ENCODE measurements at places on chromosomes 11 and 22. TPM values are rescaled to one million over a fixed set of nuclear protein-coding genes. Genes with fewer than 3 reads are reported as not detected.

DNA sequence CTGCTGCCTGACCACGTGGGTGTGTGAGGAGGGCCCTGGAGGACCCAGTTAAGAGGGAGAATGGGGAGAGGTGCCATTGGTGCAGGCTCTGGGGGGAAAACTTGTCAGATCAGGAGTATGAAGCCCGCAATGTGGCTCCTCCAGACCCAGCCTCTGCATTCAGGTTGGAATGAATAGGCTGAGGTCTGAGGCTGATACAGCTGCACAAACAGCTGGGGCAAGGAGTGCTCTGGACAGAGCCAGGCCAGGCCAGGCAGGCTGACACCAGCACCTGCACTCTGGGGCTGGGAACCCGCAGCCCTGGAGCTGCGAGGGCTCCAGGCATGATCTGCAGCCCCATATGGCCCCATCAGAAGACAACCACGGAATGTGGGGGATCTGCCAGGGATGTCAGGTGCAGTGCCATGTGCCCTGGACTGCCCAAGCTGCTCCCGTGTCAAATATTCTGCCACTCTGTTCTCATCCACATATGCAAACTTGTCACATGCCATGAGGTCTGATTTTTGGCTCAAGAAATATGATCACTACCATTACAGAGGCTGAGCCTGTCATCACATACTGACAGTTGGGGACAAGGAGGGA is 27.2 kb upstream of the KCNJ11 start:
- DNase-seq: peak; percentile 65

DNA sequence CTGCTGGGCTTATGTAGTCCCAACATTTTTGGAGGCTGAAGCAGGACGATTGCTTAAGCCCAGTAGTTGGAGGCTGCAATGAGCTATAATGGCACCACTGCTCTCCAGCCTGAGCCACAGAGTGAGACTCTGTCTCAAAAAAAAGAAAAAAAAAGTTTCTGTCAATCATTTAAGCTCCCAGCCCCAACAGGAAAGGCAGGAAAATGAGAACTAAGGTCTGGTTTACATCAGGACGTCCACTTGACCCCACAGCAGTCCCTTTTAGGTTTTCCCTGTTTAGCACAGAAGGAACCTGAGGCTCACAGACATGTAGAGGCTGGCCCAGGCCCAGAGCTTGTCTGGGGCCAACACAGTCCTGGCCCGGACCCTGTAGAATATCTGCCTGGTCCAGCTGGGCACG is 9.2 kb upstream of the TTLL1 start:
- DNase-seq: no peak

DNA sequence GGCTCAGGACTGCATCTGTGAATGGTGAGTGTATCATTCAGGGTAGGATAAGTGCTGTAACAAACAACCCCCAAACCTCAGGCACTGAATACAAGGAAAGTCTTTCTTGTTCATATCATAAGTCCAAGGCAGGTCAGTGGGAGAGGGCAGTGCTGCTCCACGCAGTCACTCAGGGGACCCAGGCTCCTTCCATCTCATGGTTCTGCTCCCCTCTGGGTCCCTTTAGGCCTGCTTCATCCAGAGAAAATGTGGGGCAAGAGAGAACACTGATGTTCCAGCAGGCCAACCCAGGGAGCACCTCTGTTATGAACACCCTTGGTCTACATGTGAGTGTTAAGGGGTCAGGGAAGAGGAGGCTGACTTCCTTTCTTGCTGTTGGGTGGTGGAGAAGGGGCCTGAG is 187.8 kb downstream of the CHST1 start:
- DNase-seq: no peak

GRCh38 chr11:75439026-75439425 is 6.0 kb upstream of the KLHL35 start:
- no peak for DNase-seq

- no peak for DNase-seq
These were observed 17.3 kb downstream of the EPS8L2 start for GRCh38 chr11:723120-723883.

- no peak for DNase-seq
These were observed 3.8 kb upstream of the QSER1 start for GRCh38 chr11:32888805-32889204.

DNA sequence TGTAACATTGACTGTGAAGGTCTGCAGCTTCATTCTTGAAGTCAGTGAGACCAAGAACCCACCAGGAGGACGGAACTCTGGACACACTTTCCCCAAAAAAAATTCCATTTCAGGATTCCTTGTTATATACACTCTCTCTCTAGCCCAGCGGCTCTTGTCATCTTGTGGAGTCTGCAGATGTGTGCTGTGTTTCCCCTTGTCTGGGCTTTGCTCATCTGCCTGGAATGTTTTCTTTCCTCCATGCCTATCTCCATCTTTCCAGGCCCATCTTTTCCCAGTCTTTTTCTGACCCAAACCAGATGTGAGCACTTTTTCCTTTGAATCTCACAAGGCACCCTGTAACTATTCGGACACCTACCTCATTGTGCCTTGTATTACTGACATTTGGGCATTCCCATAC is 5.1 kb upstream of the DRG1 start:
- no peak for DNase-seq

GRCh38 chr11:25602149-25602548 is 729.8 kb upstream of the ANO3 start:
- DNase-seq: no peak

DNA sequence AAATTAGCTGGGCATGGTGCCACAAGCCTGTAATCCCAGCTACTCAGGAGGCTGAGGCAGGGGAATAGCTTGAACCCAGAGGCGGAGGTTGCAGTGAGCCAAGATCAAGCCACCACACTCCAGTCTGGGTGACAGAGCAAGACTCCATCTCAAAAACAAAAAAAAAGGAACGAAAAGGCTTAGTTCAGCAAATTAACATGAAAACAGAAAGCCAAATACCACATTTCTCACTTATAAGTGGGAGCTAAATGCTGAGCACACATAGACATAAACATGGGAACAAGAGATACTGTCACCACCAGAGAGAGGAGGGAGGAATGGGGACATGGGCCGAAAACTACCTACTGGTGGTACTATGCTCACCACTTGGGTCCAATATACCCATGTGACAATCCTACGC is 38.6 kb downstream of the SCGB1A1 start:
- DNase-seq: no peak

DNA sequence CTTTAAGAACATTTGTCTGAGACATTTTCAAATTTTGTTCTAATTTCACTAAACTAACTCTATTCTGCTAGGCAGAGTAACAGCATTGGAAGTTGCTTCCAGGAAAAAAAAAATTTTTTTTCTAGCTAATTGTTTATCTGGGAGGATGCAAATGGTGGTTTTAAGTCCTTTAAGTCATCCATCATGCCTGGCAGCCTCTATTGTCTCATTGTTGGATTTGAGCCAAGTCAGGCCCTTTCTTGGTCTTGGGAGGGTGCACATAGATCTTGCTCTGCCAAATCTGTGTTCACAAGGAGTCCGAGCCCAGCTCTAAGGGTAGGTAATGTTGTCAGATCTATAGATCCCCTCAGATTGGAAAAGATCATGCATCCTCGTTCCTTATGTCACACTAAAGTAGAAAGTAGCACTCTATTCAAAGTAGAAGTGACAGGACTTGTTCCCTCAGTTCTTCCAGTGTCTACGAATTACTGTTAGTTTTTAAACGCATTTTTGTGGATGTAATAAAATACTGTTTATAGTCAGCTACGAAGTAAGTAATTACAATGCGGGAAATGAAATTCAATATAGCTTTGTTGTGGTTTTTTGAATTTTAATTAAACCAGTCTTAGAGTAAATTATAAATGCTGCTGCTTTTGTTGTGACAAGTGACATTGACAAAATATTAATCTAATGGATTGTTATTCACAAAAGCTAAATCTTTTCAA is 166.0 kb upstream of the RASSF10 start:
- DNase-seq: no peak

DNA sequence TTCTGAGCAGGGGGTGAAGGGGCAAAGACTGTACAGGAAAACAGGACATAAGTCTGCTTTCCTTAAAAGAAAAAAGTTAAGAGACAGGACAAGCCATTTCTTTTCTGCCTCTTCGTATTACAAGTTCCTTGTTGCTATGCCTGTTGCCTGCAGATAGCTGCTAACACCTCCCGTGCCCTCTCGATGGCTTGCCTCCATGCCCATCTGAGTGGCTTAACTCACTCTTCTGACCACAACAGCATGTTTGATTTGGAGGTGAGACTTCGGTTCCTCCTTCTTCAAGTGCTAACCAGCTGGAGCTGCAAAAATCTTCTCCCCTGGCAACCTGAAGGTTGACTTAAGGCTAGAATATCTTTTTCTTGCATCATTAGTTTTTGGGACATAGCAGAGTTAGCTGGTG is 103.1 kb downstream of the PRR5L start:
- no peak for DNase-seq

GRCh38 chr22:33883561-33883960 is 36.7 kb downstream of the LARGE1 start:
- no peak for DNase-seq

DNA sequence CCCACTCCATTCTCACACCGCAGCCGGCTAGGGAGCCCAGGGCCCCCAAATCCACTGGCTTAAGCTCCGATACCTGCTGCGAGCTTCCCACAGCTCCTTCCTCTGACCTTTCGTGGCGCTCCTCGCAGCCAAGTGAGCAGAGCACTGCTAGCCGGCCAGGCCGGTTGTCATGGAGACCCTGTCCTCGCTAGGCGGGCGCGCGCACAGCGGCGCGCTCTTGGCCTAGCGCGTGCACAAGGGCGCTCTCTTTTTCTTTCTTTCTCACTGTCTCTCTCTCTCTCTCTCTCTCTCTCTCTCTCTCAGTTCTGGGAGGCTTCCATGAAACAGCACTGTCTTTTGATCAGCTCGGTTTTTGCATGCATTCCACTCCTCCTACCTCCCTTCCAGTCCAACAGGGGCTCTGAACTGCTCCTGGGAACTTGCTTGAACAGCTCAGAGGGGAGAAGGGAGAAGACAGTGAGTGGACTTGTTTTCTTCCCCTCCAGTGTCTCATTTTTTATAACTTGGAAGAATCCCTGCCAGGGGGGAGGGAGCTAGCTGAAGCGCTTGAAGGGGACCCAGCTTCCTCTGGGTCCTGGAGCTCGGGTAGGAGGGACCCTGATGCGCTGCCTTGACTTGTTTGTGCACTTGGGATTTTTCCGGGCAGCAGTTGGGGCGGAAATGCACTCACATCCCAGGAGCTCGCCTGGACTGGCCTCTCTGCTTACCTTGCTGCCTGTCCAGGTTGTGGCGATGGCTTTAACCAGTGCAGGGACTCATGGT is 100.3 kb upstream of the AKIP1 start:
- DNase-seq: peak; percentile 81

DNA sequence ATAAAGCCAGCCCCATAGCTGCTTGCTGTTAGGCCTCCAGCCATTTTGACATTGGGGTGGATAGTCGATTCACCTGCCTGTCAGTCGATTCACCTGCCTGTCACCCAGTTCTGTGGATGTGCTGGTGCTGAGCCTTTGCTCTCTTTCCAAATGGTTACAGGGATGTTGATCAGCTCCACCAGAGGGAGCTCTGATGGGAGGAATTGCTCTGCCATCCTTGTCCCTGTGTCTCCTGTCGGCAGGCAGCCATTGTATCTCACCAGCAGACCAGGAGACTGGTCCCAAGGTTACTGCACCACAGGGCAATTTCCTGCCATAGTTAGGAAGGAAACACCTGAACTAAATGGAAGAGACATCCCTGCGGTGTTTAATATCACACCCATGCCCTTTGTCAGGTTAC is 6.1 kb downstream of the MPEG1 start:
- no peak for DNase-seq

- no peak for DNase-seq
These were observed 7.5 kb upstream of the C11orf97 start for GRCh38 chr11:94504689-94505293.

DNA sequence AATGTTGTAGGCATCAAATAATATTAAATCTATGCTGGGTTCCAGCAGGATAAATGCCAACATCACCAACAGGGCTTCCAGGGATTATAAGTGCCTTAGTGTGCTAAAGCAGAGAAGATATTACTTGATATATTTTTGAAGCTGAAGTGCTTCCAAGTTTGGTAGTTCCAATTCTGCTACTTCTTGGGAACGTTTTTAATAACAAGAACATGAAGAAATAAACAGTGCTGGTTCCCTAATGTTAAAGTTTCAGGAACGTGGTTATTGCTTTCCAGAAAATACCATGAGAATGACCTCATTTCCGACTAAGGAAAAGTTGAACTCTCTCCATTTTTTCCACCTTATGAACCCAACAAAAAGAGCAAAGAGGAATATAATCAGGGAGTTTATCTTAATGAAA is 4.6 kb upstream of the RNF185 start:
- DNase-seq: no peak

DNA sequence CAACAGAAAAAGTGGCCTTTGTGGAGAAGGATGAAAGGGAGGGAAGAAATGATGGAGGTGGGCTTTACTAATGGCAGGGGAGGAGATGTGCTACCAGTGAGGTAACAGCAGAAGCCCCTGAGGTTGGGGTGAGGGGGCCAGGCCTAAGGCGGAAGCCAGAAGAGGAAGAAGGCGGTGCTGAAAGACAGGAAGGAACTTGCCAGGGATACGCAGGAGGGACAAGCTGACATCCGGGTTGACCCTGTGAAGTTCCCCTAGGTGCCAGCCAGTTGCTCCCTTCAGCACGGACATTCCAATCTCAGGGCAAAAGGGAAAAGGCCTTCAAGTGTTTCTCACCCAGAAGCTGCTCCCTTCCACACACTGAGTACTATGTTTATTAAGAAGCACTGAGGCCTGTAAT is 2.3 kb upstream of the TIRAP start:
- DNase-seq: no peak

- DNase-seq: no peak
These were observed 18.2 kb downstream of the GDPD5 start for GRCh38 chr11:75507571-75507970.

DNA sequence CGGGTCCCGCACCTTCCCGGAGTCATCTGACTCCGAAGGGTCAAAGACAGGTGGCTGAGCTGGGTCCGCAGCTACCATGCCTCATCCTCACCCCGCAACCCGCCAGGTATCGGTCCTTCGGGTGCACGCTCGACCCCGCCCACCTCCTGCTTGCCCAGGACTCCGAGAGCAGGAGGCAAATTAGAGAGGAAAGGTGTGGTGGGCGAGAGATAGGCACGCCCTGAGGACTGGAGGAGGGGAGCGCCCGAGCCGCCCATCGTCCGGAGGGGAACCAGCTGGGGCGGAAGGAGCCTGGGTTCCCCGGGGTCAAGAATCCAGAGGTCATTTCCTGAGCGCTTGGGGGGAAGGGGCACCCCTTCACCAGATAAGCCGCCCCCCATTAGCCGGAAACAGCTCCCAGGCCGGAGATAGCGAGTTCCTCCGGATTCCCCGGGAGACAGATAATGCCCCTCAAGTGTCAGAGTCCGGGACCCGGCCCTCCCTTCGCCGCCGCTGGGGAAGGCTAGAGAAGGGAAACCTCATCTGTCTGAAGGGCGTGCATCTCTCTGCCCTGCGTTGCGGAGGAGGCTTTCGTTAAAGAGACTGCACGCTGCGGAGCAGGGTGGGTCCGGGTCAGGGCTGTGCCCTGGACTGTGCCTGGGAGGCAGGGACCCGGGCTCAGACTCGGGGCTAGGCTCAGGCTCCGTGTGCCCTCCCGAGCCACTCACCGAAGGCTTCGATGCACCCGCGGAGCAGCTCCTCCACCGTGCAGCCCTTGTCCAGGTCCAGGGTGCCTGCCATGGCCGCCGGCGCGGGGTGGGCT is 1.7 kb downstream of the RASGRP2 start:
- no peak for DNase-seq

- no peak for DNase-seq
These were observed 6.4 kb upstream of the TESMIN start for GRCh38 chr11:68757711-68758110.

- DNase-seq: no peak
These were observed 20.2 kb downstream of the BPIFC start for GRCh38 chr22:32444068-32444467.

ZNHIT2 gene
- total RNA-seq: 6.1 TPM

OR52E1 gene
- total RNA-seq: not detected

MIAT gene
- total RNA-seq: 0.66 TPM

ADAMTS15 gene
- 22.9 TPM for total RNA-seq

PLXNB2 gene
- 50.2 TPM for total RNA-seq

LRRC56 gene
- 0.25 TPM for total RNA-seq

Data from left ventricle myocardium inferior (tissue), 1 donor.